ENCODE measurements at places on chromosomes 6 and 20.

GRCh38 chr6:139327038-139327437 lies 35.2 kb upstream of the TXLNB start:
- DNase-seq, result no peak

GRCh38 chr6:112407101-112407590 lies 60.0 kb downstream of the RFPL4B start:
- DNase-seq, result no peak

GRCh38 chr6:89260832-89261231 lies 43.7 kb upstream of the GABRR1 start:
- no peak for DNase-seq

DNA sequence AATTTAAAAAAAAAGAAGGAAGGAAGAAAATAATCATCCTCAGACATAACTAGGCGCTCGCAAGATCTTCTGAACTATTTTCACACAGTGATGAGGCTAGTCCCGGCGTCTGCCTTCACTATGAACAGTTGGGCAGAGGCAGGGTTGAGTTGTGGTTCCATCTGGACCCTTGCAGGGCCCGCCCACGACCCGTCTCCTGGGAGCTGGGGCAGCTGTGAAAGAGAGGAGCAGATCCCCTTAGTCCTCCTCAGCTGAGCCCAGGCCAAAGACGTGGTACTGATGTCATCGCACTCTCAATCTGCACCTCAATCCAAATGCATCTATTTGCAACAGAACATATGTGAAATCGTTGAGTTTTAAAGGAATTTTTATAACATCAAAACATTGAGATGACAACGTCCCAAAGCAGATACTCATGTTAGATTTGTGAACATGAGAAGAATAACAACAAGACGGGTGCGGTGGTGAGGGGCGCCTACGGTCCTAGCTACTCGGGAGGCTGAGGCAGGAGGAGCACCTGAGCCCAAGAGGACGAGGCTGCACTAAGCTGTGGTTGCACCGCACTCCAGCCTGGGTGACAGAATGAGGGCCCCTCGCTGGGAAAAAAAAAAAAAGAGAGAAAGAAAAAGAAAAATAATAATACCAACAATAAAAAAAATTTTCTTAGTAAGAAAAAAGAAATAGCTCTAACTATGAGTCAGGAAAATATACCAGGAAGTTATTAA lies 15.3 kb downstream of the TCFL5 start:
- DNase-seq, result no peak

GRCh38 chr6:74507649-74508048 lies 698.2 kb downstream of the COL12A1 start:
- no peak for DNase-seq

GRCh38 chr6:161237176-161237575 lies 36.7 kb downstream of the AGPAT4 start:
- no peak for DNase-seq

DNA sequence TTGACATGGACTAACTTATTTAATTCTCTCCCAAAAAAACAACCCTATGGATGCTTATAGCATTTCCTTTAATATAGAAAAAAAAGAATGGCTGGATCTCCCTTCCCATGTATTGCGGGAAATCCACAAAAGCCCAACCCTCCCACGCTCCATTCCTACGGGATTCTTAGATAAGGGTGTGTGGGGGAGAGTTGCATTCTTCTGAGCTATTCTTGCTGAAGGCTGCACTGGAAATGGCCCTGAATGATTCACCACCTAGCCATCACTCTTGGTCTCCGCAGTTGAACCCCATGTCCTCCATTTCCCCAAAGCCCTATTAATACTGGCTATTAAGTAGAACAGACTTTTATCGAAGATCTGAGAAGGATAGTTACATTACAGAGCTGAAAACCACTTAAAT lies 41.9 kb upstream of the ADGRF5 start:
- no peak for DNase-seq

- DNase-seq, result no peak
Measured at GRCh38 chr20:46770330-46771194, 61.1 kb downstream of the SLC2A10 start.

DNA sequence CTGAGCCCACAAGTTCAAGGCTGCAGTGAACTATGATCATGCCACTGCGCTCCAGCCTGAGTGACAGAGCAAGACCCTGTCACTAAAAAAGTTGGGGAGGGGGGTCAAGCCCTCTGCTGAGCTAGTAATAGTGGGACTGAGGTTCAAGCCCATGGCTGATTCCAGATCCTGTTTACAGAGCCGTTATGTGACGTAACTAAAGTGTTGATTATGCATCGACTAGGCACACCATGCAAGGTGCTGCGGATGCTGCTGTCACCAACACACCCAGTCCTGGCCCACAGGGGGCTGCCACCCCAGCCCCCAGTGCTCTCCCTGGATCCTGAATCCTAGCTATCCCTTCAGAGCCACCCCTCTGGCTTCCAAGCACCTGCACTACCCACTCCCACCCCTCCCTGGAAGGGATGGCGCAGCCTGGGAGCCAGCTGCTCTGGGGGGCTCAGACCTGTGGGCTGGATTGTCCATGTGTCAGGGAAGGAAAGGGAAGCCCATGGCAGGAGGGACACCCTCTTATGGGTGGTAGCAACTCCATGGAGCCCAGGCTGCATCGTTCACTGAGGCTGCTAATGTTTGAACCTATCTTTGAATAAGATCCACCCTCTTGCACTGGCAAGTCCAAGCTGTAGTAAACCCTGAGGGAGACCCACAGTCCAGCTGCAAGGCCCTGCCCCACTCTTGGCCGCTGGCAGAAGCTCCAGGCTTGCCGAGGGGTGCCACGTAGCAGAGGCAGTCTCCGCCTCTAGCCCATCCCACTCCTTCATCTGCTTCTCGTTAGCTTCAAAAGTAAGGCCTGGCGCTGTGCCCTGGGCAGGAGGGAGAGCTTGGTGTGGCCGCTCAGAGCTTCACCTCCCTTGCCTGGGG lies 95.0 kb downstream of the SNX5 start:
- DNase-seq, result peak; percentile 81

- DNase-seq, result no peak
Measured at GRCh38 chr6:119043265-119043664, 35.2 kb downstream of the FAM184A start.

- no peak for DNase-seq
Measured at GRCh38 chr6:154901876-154902552, 93.1 kb upstream of the TIAM2 start.

GRCh38 chr6:158758941-158759479 lies 60.2 kb downstream of the EZR start:
- DNase-seq, result no peak

GRCh38 chr6:82030761-82031503 lies 216.6 kb downstream of the IBTK start:
- DNase-seq, result no peak

DNA sequence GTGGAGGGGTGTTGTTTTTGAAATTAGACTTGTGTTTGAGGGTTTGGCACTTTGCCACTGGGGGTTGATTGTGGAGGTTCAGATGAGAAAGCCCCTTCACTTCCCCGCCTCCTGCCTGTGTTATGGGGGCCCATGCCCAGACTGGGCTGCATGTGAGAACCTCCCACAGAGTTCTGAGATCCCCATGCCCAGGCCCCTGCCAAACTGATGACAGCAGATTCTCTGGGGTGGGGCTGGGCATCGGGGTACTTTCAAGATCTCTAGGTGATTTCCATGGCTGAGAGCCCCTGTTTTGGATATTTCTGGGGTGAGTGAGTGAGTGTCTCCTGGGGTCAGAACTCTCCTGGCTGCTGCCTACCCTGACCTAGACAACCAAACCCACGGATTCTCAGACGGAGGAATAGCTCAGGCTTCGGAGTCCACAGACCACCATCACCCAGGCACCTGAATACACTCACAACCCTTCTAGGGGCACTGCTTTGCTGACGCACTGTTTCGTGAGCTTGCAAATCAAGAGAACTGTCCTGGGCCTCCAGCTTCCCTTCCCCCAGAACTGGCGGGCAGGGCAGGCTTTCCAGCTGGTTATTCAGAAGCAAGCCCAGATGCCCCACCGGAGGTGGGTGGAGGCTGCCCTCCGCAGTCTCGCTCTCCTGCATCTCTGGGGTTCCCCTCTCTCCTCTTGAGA lies 6.3 kb downstream of the BCAS1 start:
- DNase-seq, result no peak

DNA sequence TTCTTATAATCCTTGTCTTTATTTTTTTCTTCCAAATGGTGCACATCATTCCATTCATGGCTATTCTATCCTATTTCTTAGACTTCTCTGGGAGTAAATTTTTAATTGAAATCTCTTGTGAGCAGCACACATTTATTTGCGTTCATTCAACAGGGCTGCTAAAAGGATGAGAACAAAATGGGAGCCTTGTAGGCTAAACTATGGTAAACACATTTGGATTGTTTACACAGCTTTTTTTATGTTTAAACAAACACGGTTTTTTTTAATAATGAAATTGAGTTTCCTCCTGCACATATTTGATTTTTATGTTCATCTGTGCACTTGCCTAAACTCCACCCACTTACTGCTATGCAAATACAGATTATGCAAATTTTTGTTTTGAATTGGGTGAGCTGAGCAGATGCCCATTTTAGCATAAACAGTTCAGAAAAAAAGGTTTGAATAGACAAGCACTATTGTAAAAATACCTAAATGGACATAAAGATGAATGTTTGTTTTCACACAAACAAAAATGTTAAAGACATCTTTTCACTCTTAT lies 92.0 kb downstream of the OLIG3 start:
- no peak for DNase-seq

DNA sequence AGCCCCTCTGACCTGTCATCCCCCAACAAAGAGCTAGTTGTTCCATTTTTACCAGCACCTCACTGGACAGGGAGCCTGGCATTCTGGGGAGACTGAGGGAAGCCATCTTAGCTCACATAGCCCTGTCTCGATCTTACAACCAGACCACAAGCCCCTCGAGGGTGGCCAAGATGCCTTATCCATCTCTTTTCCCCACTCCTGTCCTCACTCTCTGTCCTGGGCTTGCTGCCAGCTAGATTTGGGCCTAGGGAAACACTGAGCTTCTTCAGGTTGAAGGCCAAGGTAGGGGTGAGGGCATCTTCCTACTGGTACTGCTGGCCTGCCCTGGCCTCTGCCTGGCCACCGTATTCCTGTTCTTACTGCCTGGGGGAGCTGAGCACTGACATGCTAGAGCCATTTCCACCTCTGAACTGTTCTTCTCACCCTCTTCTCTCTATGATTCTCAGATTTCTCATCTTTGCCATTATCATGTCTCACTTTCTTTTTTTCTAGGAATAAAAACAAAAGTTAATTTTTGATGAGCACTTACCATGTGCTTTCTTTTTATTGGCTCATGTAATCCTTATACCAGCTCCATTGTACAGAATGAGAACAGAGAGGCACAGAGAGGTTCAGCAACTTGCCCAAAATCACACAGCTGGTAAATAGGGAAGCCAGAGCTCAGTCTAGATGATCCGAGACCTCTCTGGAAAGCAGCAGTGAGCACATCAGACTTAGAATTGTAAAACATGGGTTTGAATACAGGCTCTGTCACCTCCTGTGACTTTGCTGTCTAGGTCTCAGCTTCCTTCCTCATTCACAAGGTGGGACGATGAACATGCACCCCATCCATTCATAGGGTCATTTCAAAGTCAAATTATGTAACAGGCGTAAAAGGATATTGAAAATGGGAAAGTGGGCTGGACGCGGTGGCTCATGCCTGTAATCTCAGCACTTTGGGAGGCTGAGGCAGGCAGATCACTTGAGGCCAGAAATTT lies 28.7 kb downstream of the FGD2 start:
- no peak for DNase-seq

DNA sequence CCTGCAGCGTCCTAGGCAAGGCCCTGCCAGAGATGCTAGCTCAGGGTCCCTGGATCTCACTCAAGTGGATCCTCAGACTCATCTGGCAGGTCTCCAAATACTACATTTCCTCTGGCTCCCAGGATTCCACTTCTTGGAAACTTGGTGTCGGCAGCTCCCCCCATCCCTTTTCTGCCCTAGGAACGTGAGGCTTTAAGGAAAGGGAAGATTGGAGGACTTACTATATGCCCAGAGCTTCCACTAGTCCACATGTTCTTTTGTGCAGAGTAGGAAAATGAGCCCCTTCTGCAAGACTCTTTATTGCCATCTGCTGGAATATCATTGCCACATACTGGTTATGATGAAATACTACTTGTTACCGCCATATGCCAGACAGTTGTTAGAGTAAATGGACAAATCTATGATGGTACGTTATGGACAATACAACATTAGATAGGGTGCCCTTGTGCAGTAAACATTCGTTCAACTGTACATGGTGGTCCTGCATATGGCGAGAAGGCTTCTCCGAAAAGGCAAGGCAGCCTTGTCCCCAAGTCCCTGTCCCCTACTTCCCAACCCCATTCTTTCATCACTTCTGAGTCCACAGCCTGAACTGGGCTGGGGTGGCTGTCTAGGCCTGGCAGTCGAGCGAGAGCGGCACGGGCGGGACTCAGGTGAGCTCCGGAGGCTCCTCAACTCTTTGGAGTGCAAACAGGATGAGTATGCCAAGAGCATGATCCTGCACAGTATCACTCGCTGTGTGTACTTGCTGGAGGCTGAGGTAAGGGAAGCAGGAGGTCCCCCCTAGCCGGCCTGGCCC lies 780 bp downstream of the ARMC12 start:
- DNase-seq, result peak; percentile 58

GRCh38 chr6:130037207-130037811 lies 18.9 kb downstream of the L3MBTL3 start:
- no peak for DNase-seq

- no peak for DNase-seq
Measured at GRCh38 chr20:63065911-63066310, 59.1 kb upstream of the BHLHE23 start.

GRCh38 chr6:135667691-135668455 lies 170.3 kb upstream of the AHI1 start:
- DNase-seq, result no peak

DNA sequence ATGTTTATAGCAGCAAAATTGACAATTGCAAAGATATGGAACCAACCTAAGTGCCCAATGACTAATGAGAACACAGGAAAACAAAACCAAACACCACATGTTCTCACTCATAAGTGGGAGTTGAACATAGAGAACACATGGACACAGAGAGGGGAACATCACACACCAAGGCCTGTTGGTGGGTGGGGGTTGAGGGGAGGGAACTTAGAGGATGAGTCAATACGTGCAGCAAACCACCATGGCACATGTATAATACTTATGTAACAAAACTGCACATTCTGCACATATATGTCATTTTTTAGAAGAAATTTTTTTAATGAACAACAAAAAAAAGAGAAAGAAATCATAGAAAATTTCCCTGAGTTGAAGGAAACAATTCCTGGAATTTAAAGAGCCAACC lies 3.9 kb downstream of the EPM2A start:
- no peak for DNase-seq

DNA sequence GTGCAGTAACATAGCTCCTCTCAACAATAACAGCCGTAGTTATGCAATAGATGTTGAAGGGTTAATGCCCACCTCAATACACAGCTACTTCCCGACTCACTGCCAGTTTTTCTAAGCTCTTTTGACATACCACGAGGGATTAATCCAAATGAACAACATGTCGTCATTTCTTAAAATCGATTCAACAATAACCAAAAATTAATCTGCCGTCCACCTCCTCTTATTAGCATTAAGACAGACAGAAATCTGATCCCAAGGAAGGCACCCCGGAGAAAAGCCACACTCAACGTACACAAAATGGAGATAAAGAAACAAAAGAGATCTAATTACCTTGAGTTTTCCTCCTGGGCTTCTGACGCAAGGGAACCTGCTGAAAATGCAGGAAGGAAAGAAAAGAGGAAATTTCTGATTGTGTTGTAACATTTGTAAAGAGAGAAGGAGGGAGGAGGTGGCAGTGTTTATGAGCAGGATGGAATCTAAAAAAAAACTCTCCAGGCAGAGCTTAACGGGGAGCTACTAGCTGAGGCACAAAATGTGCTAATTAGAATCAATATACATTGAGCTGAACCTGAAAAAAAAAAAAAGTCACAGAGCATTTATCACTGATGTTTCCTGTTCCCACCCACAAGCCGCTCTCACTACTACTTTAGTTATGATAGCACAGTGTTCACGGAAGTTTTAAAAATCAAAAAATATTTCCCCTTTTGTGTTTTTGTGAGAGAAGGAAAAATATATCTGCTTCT lies 109.3 kb downstream of the IPCEF1 start:
- DNase-seq, result no peak
